GOT3 (cell line): ENCODE measurements at places on chromosomes 5 and 9.

DNA sequence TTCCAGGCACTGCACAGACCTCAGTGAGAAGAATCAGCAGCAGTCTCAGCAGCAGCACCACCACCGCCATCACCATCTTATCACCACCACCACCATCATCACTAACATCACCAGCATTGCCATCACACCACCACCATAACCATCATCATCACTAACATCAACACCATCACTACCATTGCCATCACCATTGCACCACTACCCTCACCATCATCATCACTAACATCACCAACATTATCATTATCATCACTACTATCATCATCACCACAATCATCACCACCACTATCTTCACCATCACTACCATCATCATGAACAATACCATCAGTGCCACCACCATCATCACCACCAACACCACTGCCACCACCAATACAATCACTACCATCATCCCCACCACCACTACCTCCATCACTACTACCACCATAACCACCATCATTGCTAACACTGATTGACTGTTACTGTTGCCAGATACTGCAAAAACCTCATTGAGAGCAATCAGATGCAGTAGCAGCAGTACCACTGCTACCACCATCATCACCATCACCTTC, 61.7 kb downstream of the ABLIM3 start:
- no peak for DNase-seq

- no peak for DNase-seq
These were observed 9.1 kb downstream of the FNIP1 start for GRCh38 chr5:131787736-131788135.

- DNase-seq = no peak
These were observed 6.4 kb upstream of the MEF2C start for GRCh38 chr5:88889189-88890069.

DNA sequence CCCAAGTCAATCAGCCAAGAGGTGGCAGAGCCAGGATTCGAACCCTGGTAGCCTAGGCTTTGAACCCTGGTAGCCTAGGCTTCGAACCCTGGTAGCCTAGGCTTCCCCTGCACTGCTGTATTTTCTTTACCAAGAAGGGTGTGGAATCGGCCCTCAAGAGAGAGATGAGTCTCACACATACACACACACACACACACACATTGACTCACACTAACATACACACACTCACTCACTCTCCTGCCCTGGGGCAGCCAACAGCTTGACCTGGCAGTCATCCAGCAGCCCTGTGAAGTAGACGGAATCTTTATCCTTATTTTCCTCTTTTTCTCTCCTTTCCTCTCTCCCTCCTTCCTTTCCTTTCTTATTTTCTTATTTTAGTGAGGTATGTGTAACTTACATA, 55.4 kb upstream of the RPL26L1 start:
- DNase-seq = no peak

DNA sequence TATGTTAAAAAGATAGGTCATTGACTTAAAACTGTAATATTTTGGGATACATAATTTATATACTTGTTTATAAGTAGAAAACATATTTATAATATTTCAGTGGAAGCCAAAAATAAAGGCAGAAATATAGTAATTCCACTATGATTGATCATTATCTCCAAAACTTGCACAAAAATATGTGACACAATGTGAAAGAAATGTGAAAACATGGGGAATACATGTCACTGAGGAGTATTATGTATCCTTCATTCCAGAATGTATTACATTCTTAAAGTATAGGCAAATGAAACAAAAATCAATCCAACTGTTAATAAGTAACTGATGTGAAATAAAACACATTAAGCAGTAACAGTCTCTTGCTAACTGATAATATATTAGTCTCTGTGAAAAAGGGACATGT, 236.7 kb downstream of the CDH18 start:
- DNase-seq = no peak

GRCh38 chr5:52073993-52074689, 690.9 kb downstream of the ISL1 start:
- no peak for DNase-seq

DNA sequence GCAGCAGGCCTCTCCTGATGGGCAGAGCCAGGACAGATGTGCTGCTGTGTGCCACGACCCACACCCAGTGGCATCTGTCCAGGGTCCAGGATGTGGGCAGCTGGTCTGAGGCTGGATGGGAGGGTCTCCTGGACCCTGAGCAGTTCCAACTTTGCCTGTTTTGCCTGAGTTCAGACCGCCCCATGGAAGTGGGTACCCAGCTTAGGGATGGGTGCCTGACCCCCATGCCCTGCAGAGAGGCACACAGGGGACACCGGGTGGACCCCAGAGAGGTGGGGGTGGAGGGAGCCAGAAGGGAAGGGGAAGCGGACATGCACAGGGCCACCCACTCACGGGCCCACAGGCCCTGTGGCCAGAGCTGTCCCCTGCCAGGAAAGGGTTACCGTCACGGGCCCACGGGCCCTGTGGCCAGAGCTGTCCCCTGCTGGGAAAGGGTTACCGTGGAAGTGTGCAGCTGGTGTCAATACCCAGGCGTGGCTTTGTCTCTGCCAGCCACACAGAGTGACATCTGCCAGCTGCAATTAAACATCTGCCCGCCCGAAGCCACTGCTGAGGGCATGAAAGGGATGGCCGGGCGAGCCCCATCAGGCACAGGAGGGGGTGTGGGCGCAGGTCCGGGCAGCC, 50.0 kb downstream of the NACC2 start:
- DNase-seq = no peak

- no peak for DNase-seq
These were observed 12.5 kb downstream of the C1QTNF2 start for GRCh38 chr5:160357861-160358411.

DNA sequence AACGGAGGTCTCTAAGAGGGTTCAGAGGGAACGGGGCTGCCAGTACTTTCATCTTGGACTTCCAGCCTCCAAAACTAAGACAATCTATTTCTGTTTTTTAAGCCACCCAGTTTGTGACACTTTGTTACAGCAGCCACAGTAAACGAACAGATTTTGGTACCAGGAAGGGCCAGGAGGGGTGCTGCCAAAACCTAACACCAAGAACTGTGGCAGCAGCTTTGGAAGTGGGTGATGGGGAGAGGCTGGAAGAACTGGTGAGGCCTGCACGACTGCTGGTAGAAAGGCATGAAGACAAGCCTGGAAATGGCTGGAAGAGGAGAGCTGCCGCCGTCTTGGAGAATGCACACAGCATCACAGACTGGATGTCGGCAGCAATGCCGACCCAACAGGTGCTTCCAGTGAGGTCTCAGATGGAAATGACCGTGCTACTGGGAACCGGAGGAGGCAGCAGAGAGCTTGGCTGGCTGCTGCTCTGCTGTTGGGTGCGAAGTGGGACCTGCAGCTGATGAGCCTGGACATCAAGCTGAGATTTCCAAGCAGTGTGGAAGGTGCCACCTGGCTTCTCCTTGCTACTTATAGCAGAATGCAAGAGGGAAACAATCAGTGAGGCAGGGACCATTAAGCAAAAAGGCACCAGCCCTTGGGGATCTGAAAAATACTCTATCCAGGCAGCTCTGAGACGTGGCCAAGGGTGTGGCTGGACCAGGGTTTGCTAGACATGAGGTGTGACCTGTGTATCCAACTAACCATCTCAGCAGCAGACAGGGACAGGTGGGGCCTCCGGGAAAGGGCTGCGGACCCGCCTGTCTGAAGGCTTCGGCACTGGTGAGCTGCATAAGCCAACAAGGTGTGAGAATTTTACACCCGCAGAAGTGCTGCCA, 4.7 kb upstream of the TMEM210 start:
- DNase-seq = no peak

GRCh38 chr9:133584167-133584558, 25.0 kb downstream of the FAM163B start:
- DNase-seq = no peak

DNA sequence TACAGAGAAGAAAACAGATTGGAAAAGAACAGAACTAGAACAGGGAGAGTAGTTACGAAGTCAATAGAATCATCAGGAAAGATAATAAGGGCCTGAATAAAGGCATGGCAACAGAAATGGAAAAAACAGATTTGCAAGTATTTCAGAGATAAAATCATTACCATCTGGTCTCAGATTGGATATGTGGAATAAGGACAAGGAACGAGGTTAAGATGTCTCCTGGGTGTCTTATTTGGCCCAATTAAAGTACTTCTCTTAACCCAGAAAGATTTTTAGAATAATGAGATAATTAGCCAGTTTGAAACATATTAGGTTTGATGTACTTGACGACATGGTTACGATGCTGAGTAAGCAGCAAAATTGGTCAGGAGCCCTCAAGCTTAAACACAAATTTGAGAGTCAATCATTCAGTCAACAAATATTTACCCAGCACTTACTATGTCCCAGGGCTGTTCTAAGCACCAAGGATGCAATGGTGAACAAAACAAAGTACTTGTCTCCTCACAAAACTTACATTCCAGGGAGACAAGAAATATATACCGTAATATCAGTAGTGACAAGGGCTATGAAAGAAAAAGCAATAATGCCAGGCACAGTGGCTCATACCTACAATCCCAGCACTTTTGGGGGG, 18.3 kb downstream of the RICTOR start:
- DNase-seq = no peak

DNA sequence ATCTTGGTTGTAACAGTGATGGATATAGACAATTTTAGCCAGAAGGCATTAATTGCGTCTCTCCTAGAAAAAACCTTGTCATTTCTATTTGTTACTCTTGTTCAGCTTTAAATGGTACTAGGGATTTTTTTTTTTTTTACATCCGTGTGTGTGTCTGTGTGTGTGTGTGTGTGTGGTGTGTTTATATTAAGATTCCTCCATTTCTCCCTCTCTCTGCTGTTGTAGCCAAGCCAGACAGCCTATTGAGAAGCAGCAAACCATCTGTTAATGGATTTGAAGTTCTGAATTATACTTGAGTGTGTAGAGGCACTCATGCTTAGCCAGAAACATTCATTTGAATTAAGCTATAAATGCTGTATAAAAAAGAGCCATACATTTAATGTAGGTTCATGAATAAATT, 72.3 kb downstream of the SLF1 start:
- no peak for DNase-seq
